Transverse colon (tissue), 4 donors: ENCODE measurements at places on chromosomes 1 and 21. TPM values are rescaled to one million over a fixed set of nuclear protein-coding genes. Genes with fewer than 3 reads are reported as not detected.
A peak's percentile ranks its signal among the peaks of the same experiment; 100 is the strongest.

DNA sequence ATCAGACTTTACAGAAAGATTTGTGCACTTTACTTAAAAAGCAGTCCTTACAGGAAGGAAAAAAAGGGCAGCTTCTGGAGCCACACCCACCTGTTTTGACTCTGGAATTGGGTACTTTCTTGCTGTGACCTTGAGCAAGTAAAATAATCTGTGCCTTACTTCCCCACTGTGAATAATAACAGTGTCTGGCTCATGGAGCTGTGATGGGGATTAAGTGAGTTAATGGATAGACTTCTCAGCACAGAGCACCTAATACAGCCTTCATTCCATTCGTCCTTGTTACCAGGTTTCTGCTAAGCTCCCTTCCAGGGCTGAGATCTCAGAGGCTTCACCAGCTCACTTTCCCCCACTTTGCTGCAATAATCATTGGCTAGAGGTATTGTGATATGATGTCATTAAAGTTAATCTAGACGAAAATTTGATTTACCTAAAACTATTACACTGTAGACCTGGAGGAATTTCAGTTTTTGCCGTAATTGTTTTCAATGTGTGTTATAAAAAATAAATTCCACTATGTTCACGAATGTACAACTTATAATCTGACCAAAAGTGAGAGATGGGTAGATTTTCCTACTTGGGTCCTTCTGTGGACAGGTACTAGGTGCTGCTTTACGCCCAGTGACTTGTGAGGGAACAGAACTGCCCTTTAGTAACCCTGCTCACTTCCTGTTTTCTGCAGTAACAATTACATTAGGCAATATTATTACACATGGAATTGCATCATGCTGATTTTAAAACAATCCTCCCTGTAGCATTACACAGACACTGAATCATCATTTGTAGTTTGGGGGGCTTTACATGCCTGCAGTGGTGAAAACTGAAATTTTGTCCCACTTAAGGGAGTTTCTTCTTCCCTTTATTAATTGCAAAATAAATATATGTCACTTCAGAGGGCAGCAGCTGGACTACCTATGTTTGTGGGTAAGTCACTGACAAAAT, 19.7 kb upstream of the ABCG1 start:
- peak; percentile 46 for DNase-seq

GRCh38 chr1:47388030-47388890, 27.8 kb upstream of the FOXE3 start:
- no peak for DNase-seq

KRTAP12-3 gene
- total RNA-seq, result not detected

DNA sequence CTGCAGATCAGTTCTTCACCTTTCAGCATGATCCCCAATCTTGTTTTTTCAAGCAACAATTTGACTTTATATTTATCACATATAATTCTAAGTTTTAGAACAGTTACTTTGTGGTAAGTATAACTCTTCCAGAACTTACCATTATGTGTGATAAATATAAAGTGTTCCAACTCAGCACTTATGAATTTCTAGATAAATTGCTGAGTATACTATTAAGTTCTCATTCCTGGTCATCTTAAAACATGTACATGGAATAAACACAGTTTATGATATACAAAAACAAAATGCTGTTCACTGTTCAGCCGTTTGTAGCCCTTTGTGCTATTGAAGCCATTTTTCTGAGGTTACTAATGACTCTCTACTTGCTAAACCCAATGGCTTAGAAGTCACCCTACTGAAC, 5.1 kb upstream of the XPR1 start:
- DNase-seq, result no peak

DNA sequence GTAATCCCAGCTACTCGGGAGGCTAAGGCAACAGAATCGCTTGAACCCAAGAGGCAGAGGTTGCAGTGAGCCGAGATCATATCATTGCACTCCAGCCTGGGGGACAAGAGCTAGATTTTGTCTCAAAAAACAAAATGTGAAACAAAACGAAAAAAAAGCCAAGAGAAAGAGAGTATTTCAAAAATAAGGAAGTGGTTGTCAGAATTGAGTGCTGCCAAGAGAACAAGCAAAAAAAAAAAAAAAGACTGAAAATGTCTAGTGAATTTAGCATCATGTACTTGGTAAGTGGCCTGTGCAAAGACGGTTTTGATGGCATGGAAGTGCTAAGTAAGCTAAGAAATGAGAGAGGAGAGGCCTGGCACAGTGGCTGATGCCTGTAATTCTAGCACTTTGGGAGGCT, 14.3 kb downstream of the KPNA6 start:
- DNase-seq, result no peak

DNA sequence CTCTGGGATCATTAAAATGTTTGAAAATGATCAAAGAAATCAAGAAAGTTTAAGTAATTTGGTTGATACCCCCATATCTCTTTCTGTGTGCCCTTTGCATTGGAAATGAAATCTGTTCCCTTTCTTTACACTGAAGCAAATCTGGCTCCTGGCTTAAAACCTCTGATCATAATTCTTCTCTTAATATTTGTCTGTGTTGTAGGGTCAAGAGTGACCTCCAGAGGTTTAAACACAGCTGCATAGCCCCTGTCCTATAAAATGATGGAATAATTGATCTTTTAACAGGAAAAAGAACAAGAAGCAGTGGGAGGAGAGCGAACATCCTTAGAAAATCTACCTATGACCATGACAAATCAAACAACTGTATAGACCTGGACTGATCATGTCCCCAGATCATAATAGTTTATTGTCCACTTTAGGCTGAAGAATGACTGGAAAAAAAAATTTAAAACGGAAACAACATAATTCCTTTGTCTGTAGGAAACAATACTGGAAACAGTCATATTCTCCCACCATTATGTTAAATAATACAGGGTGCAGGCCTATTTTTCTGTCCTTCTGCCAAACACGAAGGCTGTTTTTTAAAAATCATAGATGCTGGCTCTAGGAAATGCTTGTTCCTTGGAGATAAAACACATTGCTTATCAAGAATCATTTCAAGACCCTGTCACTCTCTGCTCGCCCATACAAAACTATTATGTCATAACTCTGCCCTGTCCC, 184.3 kb downstream of the NEGR1 start:
- DNase-seq, result no peak

GRCh38 chr1:177880339-177880891, 89.4 kb downstream of the SEC16B start:
- no peak for DNase-seq

S100A3 gene
- total RNA-seq, result not detected

DNA sequence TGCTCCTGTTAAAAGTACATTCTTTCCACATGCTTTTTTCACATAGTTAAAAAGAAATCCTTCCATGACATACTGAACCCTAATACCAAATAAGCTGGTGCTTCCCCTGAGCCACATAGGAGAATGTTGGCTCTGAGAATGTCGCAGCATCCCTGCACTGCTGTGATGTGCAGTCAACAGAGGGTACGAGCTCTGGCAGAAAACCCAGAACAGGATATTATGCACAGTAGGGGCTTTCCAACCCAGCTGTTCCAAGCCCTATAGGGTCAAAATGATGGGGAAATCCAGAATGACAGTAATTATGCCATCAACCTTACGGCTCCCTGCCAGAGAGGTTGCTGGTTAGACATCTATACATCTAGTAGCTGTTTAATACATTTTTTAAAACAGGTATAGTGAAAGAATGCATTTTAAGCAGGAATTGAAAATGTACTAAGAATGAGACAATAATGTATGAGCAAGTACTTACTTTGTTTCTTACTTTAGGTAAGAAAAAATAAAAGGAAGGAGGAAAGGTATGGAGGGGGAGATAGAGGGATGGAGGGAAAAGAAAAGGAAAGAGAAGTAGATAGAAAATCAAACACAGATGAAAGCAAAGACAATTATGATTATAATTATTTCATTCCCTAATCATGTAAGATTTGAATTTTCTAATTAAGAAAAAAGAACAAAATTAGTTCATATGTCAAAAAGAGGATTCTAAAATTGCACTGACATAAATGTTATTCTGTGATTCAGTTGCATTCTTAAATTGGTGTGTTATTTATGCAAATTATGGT, 126.0 kb downstream of the NR5A2 start:
- no peak for DNase-seq

- no peak for DNase-seq
Observed at GRCh38 chr1:109148987-109149561, 35.2 kb downstream of the ELAPOR1 start.

DNA sequence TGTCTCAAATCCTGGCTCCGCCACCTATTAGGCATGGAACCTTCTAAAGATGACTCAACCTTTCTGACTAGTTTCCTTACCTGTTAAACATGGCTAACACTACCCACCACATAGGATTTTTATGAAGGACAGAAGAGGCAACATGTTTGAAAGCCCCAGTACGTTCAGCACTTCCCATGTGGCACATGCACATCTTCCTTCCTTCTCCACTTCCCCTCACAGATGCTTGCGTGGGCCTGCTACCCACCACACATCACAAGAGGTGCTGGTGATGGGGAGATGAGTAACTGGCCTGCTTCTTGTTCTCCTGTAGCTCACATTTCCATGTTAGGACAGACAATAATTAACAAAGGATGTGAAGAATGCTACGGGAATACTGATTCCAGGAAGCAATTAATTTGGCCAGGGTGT, 7.1 kb downstream of the ZBTB21 start:
- DNase-seq, result no peak

GRCh38 chr1:195530961-195531360, 1077.3 kb downstream of the KCNT2 start:
- no peak for DNase-seq

- DNase-seq, result no peak
Observed at GRCh38 chr21:43819511-43820405, 30.4 kb downstream of the RRP1 start.

- DNase-seq, result no peak
Observed at GRCh38 chr1:199875856-199876255, 151.7 kb upstream of the NR5A2 start.

DNA sequence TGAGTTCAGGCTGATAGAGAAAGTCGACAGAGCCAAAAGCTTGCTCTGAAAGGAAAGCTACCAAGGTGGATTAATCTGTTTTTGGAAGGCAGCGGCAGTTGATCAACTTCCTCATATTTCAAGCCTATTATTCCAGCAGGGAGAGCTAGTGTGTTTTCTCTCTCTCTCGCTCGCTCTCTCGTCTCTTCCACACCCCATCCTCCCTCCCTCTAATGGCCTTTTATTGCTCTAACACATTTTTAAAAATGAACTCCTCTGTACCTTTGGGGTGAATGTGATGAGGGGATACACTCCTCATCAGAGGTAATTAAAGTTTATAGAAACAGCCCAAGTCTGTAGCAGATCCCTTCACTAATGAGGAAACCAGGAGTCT, 126.4 kb downstream of the CLIC6 start:
- no peak for DNase-seq

TENT5C gene
- total RNA-seq, result 3.4 TPM

NPHS2 gene
- total RNA-seq, result not detected

DNA sequence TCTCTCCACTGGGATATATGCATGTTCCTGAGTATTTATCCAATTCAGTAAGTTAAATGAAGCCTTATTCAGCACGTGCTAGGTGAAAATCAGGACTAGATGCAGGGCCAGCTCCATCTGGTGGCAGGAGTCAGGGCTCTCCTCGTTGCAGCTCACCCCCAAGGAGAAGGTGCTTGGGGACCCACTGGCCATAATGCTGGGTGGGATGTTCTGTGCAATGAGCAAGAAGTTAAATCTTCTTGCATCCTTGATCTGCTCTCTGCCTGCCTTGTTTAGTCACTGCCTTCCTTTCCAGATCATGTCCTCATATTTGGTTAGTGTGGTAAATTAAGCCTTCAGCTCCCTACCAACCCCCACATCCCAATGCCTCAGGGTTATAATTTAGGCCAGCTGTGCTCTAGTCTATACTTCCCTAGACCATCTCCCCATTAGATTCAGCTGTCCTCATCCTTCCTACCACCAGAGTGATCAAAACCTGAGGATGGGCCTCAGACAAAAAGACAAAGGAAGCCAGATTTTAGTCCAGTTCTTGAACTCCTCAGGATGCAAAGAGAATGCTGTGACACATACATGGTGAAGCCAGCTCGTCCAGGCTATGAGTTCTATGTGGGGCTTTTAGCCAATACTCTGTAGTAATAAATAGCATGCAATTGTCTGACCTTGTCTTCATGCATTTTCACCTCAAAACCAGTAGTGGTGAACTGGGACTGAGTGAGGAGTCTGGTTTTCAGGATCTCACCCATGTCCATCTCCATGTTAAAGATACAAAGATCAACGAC, 55.9 kb downstream of the SEC16B start:
- DNase-seq, result peak; percentile 39

BCAS2 gene
- 26.5 TPM for total RNA-seq

- no peak for DNase-seq
Observed at GRCh38 chr1:48858200-48858920, 81.7 kb upstream of the BEND5 start.

CFAP107 gene
- not detected for total RNA-seq

- DNase-seq, result no peak
Observed at GRCh38 chr1:239025223-239025622, 361.1 kb upstream of the CHRM3 start.

DNA sequence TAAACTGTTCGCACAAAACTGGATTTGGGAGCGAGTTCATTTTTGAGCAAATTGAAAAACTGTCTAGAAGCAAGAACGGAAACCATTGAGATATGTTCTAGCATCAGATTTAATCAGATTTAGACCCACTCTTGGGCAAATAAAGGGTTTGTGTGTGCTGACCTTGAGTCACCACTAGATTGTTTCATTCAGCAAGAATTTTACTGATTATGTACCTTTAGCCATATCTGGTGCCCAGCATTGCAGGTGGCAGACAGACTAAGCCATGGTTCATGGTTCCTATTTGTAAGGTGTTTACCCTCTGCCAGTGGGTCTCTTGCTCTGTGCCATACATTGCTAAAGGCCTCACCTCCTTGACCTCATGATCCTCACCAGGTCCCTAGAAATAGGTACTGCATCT, 1.4 kb downstream of the NUDC start:
- no peak for DNase-seq

GBP3 gene
- 5.4 TPM for total RNA-seq

DNA sequence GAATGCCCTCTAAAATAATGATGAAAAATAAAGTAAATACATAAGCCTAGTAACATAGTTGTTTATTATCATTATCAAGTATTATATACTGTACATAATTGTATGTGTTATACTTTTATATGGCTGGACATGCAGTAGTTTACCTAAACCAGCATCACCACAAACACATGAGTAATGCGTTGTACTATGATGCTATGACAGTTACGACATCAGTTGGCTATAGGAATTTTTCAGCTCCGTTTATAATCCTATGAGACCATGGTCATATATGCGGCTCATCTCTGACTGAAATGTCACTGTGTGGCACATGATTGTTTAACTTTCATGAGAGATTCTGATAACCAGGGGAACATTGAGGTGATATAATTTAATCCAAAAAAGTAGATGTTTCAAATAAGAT, 352.1 kb downstream of the ST6GALNAC3 start:
- DNase-seq, result no peak

DNA sequence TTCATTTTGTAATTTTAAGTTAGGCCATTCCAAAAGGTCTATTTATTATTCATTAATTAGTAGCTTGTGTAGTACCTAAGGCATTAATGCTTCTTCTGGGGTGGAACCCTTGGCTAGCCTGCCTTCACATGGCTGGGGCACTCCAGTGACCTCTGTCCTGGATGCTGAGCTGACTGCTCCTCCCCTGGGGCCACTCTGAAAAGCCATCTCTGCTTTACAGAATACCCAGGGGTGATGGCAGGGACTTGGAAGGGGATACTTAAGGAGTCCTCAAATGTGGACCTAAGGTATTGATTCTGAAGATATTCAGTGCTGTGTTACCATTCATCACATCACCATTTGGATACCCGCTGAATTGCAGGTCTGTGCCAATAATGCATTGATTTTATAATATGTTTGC, 187.8 kb upstream of the COA6 start:
- no peak for DNase-seq
